ENCODE measurements at places on chromosomes 6 and 20. TPM values are rescaled to one million over a fixed set of nuclear protein-coding genes. Genes with fewer than 3 reads are reported as not detected.

DNA sequence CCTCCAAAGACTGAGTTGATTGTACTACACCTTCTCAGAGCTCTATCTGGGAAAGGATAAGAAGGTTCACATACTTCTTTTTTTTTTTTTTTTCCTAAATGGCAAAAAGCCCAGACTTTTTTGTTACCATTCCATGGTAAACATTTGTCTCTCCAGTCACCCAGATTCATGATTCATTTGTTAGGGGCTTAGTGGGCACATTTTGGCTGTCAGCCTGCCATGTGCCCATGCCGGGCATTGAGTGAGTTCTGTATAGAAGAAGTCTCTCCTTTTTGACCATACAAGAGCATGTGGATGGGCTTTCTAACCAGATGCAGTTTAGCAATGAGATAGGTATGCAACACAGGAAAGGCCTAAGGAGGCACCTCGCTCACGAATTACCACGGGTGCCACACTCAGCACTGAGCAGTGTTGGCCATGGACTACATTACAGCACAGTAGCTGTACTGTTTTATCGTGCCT, 447.5 kb upstream of the HSF2 start:
- no peaks in the 10 kb centered on the region for H3K27me3 ChIP-seq
- no peaks in the 10 kb centered on the region for H3K4me1 ChIP-seq
- no peak overlapping the region for H3K27ac ChIP-seq
- H3K4me3 ChIP-seq, result no peak overlapping the region
- H3K36me3 ChIP-seq, result no peaks in the 10 kb centered on the region

DNA sequence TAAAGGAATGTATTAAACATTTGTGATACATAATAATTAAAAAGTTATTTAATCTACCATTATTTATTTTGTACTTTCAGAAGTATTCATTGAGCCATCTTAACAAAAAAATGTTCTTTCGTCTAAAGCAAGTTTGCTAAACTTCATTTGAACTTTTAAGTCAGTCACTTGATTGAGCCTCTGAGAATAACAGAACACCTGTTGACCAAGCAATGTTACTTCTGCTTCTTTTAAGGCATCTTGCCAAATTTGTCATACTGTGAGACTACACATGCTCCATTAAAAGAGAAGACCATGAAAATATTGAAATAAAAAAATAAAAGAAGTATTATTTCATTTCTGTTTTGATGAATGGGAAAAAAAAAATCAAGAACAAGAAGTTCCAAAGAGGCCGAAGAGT, 141.8 kb upstream of the BMP5 start:
- H3K36me3 ChIP-seq, result peaks cover 5% of the 10 kb centered on the region
- DNase-seq, result no peak
- H3K4me1 ChIP-seq, result no peaks in the 10 kb centered on the region
- H3K27ac ChIP-seq, result no peak overlapping the region
- H3K4me3 ChIP-seq, result no peak overlapping the region
- H3K27me3 ChIP-seq, result no peaks in the 10 kb centered on the region

- no peaks in the 10 kb centered on the region for H3K4me1 ChIP-seq
- no peaks in the 10 kb centered on the region for H3K36me3 ChIP-seq
- no peak for DNase-seq
- no peak overlapping the region for H3K27ac ChIP-seq
- H3K4me3 ChIP-seq, result no peak overlapping the region
These were observed 222.7 kb downstream of the SOX4 start for GRCh38 chr6:21816231-21816630.

- H3K4me1 ChIP-seq, result peaks cover 14% of the 10 kb centered on the region
- no peak overlapping the region for H3K27ac ChIP-seq
- H3K4me3 ChIP-seq, result no peak overlapping the region
- H3K36me3 ChIP-seq, result no peaks in the 10 kb centered on the region
- DNase-seq, result no peak
These were observed 5.6 kb upstream of the BEND6 start for GRCh38 chr6:56949265-56949664.

GRCh38 chr20:32501709-32502108, 83.4 kb downstream of the NOL4L start:
- peak overlapping the region; percentile 12 for H3K27ac ChIP-seq
- no peak overlapping the region for H3K4me3 ChIP-seq
- no peak for DNase-seq
- H3K4me1 ChIP-seq, result peaks cover 31% of the 10 kb centered on the region
- no peaks in the 10 kb centered on the region for H3K27me3 ChIP-seq

DNA sequence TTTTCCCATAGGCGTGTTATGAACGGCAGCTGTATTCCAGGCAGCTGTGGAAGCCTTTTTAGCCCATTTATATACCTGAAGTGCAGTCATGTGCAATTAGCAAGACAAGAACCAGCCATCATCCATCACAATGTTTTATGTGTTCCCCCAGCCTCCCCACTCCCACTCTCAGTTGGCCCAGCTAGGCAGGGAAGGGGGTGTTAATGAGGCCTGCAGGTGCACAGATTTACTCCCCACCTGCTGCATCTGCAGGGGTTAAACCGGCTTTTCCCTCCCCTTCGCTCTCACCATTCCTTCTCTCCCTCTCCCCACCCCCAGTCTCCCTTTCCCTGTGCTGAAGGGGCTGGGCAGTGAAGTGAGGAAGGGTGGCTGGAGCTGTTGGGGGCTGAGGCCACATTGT, 149.8 kb upstream of the AKAP12 start:
- H3K36me3 ChIP-seq, result no peaks in the 10 kb centered on the region
- H3K4me1 ChIP-seq, result no peaks in the 10 kb centered on the region
- H3K4me3 ChIP-seq, result no peak overlapping the region

DNA sequence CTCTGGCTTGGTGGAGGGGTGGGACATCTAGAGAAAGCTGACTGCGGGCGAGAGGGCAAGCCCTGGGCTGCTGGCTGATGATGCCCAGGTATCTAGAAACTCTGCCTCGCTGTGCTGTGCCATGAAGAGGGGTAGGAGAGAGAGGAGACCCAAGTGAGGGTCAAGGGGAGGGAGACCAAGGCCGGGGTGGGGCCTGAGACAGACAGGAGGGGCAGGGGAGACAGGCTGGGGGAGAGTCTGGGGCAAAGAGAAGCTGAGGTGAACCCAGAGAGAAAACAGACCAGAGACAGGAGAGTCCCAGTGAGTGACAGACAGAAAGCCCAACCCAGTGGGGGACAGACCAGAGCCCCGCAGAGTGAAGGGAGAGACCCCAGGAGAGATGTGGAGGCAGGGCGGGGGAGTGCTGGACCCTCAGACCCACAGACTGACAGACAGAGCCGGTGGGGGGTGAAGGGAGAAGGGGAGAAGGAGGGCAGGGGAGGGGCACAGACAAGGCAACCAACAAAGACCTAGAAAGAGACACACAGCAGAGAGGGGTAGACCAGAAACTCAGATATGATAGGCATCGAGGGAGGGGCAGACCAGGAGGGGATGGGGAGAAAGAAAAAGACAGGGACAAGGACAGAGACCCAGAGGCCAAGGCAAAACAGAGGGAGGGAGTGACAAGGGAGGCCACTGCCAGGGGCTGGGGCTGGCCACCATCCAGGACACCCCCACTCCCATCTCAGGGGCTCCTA, 5.9 kb downstream of the TEAD3 start:
- H3K27me3 ChIP-seq, result peaks cover 5% of the 10 kb centered on the region
- no peaks in the 10 kb centered on the region for H3K36me3 ChIP-seq
- peaks cover 23% of the 10 kb centered on the region for H3K4me1 ChIP-seq
- H3K4me3 ChIP-seq, result no peak overlapping the region
- no peak overlapping the region for H3K27ac ChIP-seq

GRCh38 chr20:35791097-35791496, 19.3 kb downstream of the PHF20 start:
- H3K36me3 ChIP-seq, result no peaks in the 10 kb centered on the region
- no peak overlapping the region for H3K27ac ChIP-seq
- H3K4me3 ChIP-seq, result no peak overlapping the region
- no peaks in the 10 kb centered on the region for H3K27me3 ChIP-seq
- DNase-seq, result no peak
- H3K4me1 ChIP-seq, result peaks cover 15% of the 10 kb centered on the region

GRCh38 chr6:52595796-52596130, 18.9 kb upstream of the TRAM2 start:
- DNase-seq, result no peak
- no peak overlapping the region for H3K4me3 ChIP-seq
- H3K27me3 ChIP-seq, result no peaks in the 10 kb centered on the region
- no peak overlapping the region for H3K27ac ChIP-seq
- no peaks in the 10 kb centered on the region for H3K36me3 ChIP-seq

DNA sequence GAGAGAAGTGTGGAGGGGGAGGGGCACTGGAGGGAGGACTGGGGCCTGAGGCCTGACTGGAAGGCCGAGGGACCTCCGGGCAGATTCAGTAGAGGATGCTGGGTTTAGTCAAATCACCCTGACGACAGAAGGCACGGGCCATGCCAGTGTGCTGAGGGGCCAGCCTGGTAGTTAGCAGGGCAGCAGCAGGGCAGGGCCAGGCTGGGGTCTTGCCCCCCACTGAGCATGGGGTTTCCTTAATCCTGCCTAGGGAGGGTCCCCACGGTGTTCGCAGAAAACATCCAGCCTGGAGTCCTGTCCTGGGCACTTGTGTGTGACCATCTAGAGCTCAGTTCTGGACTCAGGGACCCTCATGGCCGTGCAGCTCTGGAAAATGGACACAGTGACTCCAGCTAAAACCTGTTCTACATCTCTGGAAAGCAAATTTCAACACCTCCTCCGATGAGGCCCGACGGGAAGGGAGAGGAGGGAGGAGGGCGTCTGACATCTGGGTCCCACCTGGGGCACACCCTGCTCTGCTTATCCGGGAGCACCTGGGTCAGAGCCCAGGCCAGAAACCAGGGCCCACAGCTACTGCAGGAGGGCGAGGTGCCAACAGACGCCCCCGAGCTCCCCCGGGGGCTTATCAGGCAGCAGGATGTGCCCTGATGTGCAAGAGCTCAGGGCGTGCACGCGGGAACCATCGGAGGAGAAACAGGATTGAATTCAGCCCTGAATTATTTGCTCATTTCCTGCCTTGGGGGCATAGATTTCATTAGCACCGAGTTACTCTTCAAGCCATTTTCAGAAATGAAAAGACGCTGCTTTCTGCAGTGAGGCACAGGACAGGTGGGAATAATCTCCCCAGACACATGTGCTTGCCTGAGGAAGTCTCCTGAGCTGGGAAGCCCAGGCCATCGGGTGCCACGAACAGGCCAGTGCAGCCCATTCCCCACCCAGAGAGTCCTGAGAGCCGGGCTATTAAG, 78.0 kb upstream of the MPC1 start:
- H3K27ac ChIP-seq, result no peak overlapping the region
- DNase-seq, result no peak
- H3K4me1 ChIP-seq, result peaks cover 9% of the 10 kb centered on the region
- no peak overlapping the region for H3K4me3 ChIP-seq
- H3K36me3 ChIP-seq, result no peaks in the 10 kb centered on the region

DNA sequence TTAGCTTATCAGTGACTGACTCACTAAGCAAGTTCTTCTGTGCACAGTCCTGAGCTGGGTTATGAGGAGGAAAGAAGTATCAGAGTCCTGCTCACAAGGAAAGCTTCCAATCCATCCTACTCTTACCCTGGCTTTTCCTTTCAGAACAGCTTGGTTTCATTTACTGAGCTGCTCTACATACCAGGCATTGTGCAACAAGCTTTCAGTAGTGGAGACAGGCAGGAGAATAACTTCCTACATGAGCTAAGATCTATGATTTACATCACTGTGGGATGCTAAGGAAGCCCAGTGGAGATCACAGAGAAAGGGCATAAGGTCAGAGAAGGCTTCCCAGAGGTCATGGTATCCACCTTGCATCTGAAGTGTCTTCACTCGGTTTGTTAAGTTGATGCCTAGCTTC, 144.5 kb downstream of the MAP3K7 start:
- H3K27me3 ChIP-seq, result peaks cover 6% of the 10 kb centered on the region
- peaks cover 4% of the 10 kb centered on the region for H3K4me1 ChIP-seq
- no peak overlapping the region for H3K4me3 ChIP-seq
- no peak overlapping the region for H3K27ac ChIP-seq
- H3K36me3 ChIP-seq, result no peaks in the 10 kb centered on the region
- DNase-seq, result no peak

- no peak for DNase-seq
- no peaks in the 10 kb centered on the region for H3K27me3 ChIP-seq
- no peaks in the 10 kb centered on the region for H3K36me3 ChIP-seq
- no peak overlapping the region for H3K27ac ChIP-seq
These were observed 3.6 kb downstream of the ARFRP1 start for GRCh38 chr20:63703976-63704748.

GRCh38 chr20:45300961-45301360, 5.7 kb upstream of the RBPJL start:
- H3K4me1 ChIP-seq, result peaks cover 6% of the 10 kb centered on the region
- H3K36me3 ChIP-seq, result no peaks in the 10 kb centered on the region
- H3K27me3 ChIP-seq, result peaks cover 22% of the 10 kb centered on the region
- no peak for DNase-seq

DNA sequence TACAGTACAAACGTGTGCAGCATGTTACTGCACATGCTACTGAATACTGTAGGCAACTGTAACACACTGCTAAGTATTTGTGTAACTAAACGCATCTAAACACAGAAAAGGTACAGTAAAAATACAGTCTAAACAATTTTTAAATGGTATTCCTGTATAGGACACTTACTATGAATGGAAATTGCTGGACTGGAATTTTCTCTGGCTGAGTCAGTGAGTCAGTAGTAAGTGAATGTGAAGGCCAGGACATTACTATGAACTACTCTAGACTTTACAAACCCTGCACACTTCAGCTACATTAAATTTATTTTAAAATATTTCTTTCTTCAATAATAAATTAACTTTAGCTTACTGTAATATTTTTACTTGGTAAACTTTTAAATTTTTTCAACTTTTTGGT, 225.0 kb upstream of the TENT5A start:
- H3K36me3 ChIP-seq, result peaks cover 7% of the 10 kb centered on the region
- no peak for DNase-seq
- no peaks in the 10 kb centered on the region for H3K27me3 ChIP-seq
- peaks cover 11% of the 10 kb centered on the region for H3K4me1 ChIP-seq
- H3K27ac ChIP-seq, result no peak overlapping the region
- no peak overlapping the region for H3K4me3 ChIP-seq

DNA sequence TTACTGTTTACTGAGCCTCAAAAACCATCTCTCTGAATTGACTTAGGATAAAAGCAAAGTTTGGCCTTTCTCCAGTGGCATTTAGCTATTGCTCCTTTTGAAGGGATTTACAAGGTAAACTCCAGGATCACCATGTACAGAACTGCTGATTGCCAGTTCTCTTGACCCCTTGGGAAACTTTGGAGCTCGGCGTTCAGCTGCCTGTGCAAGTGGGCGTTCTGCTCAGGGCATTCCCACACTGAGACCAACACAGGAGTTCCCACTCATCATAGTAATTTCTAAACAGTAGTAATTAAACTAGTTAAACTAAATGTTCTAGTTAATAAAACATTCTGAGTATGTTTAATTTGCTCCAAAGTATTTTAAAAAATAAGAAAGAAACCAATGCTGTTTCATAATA, 14.9 kb downstream of the KCNQ5 start:
- no peaks in the 10 kb centered on the region for H3K36me3 ChIP-seq
- DNase-seq, result no peak
- no peak overlapping the region for H3K4me3 ChIP-seq
- peaks cover 3% of the 10 kb centered on the region for H3K4me1 ChIP-seq
- H3K27me3 ChIP-seq, result no peaks in the 10 kb centered on the region
- H3K27ac ChIP-seq, result no peak overlapping the region

The IL20RA gene
- total RNA-seq, result not detected

The OVOL2 gene
- not detected for total RNA-seq

The F13A1 gene
- total RNA-seq, result not detected

The BCAS1 gene
- total RNA-seq, result 0.11 TPM

The TCF15 gene
- 0.36 TPM for total RNA-seq

The ADGRF5 gene
- total RNA-seq, result not detected

The EPB41L2 gene
- total RNA-seq, result 31.0 TPM

The HCRTR2 gene
- not detected for total RNA-seq

The PRL gene
- not detected for total RNA-seq

Measured in natural killer cell treated with Interleukin-12 subunit alpha and Interleukin-12 subunit beta and Interleukin-15 and Interleukin-18, amount 100 ng/mL, for 72 hours (primary cell).